ENCODE measurements at places on chromosomes 7 and 10.

DNA sequence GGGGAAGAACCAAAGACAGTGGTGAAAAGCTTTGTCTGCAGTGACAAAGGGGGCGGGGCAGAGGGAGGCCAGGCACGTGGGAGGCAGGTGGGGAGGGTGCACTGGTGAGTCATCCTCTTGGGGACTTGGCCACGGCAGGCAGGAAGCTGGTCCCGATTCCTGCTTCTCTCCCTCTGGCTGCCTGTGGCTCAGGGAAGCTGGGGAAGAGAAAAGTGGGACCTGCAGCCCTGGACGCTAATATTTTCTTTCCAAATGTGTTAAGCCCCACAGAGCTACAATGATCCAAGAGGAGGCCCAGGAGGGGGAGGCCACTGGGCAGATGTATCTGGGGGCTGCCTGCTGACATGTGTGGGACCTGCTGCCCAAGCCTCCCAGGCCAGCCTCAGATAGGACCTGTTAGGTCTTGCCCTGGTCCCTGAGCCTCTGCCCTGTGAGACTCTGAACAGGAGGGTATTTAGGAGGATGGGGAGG, 231.8 kb downstream of the KCNMA1 start:
- DNase-seq = peak; percentile 67

GRCh38 chr10:94524146-94524545, 21.4 kb upstream of the HELLS start:
- DNase-seq = no peak

DNA sequence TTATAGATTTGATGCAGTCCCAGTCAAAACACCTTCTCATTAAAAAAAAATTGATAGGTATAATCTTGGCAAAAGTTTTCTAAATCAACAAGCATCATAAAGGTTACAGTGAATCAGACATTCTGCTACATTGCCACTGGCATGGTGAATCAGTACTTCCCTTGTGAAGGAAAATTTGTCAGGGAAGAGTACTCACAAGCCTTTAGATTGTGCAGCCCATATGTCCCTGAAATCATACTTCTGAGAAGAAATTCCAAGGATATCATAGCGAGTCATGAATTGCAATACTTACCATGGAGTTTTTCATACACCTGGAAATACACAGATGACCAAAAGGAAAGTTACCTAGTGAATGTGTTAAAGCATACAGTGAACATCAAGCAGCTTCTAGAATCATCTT, 17.2 kb downstream of the VSTM2A start:
- DNase-seq = no peak

GRCh38 chr10:89425000-89425399, 10.6 kb downstream of the IFIT5 start:
- no peak for DNase-seq

DNA sequence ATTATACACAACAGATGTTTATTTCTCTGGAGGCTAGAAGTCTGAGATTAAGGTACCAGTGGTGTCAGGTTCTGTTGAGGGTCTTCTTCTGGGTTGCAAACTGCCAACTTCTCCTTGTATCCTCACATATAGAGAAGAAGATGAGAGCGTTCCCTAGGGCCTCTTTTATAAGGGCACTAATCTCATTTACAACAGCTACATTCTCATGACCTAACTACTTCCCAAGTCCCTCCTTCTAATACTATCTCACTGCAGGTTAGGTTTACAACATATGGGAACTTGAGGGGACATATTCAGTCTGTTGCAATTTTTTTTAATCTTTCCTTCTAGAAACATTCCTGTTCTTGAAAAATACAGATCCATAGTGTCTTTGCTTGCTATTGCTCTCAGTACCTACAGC, 18.3 kb upstream of the FAM3C start:
- no peak for DNase-seq

- DNase-seq = no peak
These were observed 55.1 kb downstream of the FAM53B start for GRCh38 chr10:124688889-124689670.

DNA sequence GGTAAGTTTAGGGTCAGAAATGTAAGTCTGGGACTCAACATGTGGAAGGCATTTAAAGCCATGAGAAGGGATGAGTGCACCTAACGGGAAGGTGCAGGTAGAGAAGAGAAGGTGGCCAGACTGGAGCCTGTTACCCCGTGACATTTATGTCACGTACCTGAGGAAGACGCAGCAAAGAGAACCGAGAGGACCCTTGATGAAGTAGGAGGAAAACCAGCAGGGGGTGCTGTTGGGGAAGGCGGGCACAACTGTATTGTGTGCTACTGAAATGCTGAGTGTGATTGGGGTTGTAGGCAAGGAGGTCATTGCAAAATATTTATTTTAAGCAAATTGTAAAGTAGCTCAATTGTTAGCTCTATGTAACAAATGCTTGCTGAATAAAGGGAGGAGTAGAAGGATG, 338.2 kb upstream of the PRKCQ start:
- no peak for DNase-seq

DNA sequence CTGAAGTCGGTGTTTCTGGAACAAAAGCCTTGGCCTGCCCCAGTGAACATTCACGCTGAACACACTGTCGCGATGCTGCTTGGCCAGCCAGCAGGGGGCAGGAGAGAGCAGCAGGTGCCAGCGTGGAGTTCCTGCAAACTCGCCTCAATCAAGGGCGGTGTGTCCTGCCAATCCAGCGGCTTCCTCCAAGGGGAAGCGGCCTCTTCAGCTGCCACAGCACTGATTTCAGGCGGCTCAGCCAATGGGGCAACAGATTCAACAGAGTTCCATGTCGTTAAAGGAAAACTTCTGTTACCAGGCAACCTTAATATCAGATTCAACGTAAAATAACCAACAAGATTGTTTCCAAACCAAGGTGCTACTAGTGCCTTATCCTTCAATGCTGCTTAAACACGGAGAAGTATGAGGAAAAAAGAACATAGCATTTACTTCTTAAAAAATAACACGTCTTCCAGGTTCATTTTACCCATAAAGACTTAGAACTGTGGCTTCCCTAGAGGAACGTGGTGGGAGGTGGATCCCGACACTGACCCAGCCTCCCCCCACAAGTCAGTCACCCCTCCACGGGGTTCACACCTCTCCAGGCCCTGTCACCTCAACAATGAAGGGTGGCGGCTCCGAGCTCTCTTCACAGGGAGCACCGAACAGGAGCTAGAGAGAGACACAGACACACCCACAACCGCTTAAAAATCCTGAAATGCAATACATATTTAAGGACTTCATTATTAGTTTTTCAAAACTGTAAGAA, 178.2 kb downstream of the DIP2C start:
- peak; percentile 97 for DNase-seq

- no peak for DNase-seq
These were observed 82.5 kb downstream of the AHR start for GRCh38 chr7:17380736-17381662.

GRCh38 chr10:102608487-102608886, 35.8 kb upstream of the TRIM8 start:
- no peak for DNase-seq

DNA sequence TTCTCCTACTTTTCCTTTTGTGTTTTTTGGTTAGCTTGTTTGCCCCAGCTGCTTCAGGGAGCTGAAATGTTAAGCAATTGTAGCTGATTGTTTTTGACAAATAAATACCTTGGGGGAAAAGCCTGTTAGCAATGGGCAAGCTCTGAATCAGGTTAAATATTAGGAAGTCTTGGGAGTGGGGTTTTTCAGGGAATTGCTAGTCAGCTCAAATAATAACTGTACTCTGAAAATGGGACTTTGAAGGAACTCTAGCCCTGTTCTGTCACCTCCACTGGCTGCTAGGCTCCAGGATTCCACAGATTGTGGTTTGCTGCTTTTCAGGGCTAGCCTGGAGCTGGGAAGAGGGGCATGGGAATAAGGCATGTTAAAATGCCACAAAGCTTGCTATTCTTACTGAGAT, 39.5 kb downstream of the ADK start:
- no peak for DNase-seq

- DNase-seq = no peak
These were observed 174.1 kb downstream of the SKAP2 start for GRCh38 chr7:26690135-26690805.

- no peak for DNase-seq
These were observed 403 bp downstream of the CDK6 start for GRCh38 chr7:92835851-92836488.

GRCh38 chr7:83509255-83510021, 139.5 kb downstream of the SEMA3E start:
- no peak for DNase-seq

GRCh38 chr10:112913255-112913654, 36.8 kb upstream of the TCF7L2 start:
- peak; percentile 18 for DNase-seq

DNA sequence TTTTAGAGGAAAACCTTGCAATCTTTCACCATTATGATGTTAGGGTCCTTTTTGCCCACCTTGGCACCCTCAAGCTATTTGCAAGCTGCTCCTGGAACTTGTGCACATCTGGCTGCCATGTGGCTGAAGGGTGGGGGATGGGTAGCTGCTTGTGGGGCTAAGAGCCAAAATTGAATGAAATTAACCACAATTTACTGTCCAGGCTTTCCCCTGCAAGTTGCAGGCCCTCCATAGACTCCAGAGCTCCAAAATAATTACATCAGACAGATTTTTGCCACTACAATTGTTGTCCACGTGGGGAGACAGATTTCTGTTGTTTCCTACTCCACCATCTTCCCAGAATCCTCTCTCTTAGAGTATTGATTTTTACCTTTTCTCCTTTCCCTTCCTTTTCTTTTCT, 19.1 kb downstream of the PI4K2A start:
- DNase-seq = no peak

- DNase-seq = no peak
These were observed 202.0 kb downstream of the ARL4A start for GRCh38 chr7:12889391-12889790.

- no peak for DNase-seq
These were observed 684.9 kb upstream of the CELF2 start for GRCh38 chr10:10332786-10333185.

- no peak for DNase-seq
These were observed 36.3 kb downstream of the PLAC9 start for GRCh38 chr10:80168679-80169380.

- DNase-seq = no peak
These were observed 823.8 kb upstream of the CELF2 start for GRCh38 chr10:10193848-10194247.

DNA sequence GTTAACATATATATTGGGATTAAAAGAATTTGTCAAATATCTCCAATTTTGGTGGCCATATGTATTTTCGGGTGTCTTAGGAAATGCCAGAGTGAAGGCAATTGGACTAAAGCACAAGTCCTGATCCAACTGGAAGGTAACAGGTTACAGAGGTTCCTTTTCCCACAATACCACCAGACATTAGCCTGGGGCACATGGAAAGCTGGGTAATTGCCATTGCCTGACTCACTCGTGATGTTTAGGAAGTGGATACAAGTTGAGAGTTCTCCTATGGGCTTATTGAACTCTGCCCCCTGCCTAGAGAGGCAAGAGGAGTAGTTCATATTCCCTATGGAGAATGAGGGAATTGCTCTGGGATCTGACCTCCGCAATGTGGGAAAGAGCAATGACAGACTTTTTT, 5.7 kb downstream of the DNAH11 start:
- DNase-seq = no peak

- no peak for DNase-seq
These were observed 676 bp upstream of the GPR146 start for GRCh38 chr7:1043552-1044188.

DNA sequence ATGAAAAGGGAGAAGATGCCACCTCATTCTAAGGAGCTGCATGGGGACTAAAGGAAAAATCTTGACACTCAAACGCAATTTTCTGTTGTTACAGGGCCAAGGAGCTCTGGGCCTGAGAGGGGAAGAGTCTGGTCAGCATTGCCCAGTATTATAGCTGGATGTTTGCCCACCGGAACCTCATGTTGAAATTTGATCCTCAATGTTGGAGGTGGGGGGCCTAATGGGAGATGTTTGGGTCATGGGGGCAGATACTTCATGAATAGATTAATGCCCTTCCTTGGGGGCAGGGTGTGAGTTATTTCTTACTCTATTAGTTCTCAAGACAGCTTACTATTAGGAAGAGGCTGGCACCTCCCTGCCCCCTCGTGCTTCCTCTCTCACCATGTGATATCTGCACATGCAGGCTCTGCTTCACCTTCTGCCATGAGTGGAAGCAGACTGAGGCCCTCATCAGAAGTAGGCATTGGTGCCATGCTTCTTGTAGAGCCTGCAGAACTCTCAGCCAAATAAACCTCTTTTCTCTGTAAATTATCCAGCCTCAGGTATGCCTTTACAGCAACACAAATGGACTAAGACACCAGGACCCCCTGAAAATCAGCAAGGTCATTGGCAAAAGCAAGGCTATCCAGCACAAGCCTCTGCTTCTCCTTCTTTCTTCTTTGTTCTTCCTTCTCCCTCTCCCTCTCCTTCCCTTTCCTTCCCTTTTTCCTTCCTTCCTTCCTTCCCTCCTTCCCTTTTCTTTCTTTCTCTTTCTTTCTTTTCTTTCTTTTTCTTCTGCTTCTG, 15.1 kb downstream of the GCK start:
- no peak for DNase-seq

GRCh38 chr7:12712236-12712635, 24.8 kb downstream of the ARL4A start:
- no peak for DNase-seq

GRCh38 chr10:44369854-44370253, 15.0 kb downstream of the CXCL12 start:
- no peak for DNase-seq

DNA sequence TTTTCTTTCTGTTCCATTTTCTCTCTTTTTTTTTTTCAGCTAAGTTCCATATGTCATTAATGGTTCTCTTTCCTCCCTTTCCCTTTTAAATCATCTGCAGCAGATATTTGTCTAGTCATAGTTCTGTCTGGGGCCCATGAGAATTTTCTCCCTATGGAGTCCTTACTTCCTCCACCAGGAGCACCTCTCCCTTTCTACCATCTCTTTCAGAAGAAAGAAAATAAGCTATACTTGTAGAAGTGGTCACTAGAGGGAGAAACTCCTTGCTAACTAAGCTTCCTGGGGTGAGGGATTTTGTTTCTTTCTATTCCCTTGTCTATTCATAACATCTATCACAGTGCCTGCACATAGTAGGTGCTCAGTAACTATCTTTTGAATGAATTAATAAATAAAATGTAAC, 230.2 kb upstream of the HPS1 start:
- DNase-seq = no peak

DNA sequence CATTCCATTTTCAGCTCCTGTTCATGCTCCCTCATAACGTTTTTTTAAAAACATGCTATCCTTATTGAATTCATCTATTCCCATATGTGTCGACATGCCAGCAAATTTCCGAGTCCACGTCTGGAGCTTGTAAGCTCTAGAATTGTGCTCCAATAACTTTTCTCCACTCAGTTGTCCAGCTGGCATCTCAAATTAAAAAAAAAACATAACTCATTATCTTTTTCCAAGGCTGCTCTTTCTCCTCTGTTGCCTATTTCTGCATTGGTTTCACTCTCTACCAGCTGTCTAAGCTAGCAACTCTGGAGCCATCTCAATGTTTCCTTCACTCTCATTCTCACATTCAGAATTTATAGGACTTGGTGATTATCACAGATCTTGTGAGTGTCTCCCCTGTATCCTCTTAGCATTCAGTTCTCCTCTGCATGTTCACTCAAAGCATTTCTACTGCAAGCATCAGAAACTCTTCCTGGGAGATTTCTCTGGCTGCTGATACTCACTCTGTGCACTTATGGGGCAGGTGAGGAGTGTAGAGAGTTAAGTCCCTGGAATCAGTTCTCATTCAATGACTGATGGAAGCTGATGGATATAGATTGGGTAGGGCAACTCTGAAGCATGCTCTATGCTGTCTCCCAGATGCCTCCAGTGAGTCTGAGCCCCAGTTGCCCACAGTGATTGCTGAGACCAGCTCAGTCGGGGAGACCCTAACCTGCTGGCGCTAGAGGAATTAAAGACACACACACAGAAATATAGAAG, 6.7 kb upstream of the DLD start:
- DNase-seq = no peak

GRCh38 chr7:55469271-55469681, 103.0 kb downstream of the VOPP1 start:
- peak; percentile 29 for DNase-seq

- DNase-seq = no peak
These were observed 92.0 kb upstream of the PAX2 start for GRCh38 chr10:100653238-100653956.
